ENCODE measurements at places on chromosomes 2 and 18.
A peak's percentile ranks its signal among the peaks of the same experiment; 100 is the strongest.

- DNase-seq, result no peak
Observed at GRCh38 chr18:63192126-63192884, 127.3 kb downstream of the BCL2 start.

- DNase-seq, result no peak
Observed at GRCh38 chr18:59912007-59912550, 12.3 kb downstream of the PMAIP1 start.

GRCh38 chr2:46329803-46330775 is 32.9 kb downstream of the EPAS1 start:
- DNase-seq, result peak; percentile 67

DNA sequence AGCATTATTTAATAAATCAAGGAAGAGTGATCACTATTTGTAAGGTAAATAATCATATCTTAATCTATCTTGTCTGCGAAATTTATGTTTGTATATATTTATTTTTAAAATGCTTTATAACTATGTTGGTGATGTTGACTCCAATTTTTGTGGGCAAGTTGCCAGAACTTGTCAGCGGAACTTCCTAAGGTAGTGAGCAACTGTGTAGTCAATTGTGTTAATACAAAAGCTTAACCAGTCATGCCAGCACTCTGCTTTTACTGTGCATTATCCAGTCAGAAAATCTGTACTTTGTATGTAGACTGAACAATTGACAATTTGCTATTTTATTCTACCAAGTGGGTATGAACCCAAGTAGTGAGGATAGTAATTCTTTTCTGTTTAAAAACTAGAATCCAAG is 61.9 kb upstream of the RND3 start:
- DNase-seq, result no peak

DNA sequence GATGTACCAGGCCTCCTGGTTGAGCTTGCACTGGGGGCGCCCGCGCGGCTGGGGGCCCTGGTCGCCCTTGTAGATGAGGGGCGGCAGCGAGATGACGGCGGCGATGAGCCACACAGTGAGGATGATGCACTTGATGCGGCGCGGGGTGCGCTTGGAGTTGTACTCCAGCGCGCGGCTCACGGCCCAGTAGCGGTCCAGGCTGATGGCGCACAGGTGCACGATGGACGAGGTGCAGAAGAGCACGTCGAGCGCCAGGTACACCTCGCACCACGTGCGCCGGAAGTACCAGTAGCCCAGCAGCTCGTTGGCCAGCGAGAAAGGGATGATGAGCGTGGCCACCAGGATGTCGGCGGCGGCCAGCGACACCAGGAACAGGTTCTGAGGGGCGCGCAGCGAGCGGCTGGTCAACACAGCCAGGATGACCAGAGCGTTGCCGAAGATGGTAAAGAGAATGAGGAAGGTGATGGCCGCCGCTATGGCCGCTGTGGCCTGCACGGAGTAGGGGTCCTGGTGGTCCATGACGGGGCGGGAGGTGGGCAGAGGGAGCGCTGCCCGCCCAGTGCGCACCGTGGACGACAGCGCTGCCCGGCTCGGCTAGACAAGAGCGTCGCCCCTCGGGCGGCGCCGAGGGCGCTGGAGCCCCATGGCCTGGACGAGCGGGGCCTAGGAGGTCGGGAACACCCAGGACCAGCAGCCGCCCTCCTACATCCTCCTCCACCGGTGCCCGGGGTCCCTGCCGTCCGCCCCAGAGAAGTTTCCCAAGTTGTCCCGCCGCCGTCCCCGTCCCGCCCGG is 544 bp downstream of the ADRA2B start:
- no peak for DNase-seq

- DNase-seq, result no peak
Observed at GRCh38 chr2:52498077-52498750, 1269.4 kb upstream of the CHAC2 start.

GRCh38 chr18:6860804-6861448 is 131.4 kb downstream of the ARHGAP28 start:
- no peak for DNase-seq

DNA sequence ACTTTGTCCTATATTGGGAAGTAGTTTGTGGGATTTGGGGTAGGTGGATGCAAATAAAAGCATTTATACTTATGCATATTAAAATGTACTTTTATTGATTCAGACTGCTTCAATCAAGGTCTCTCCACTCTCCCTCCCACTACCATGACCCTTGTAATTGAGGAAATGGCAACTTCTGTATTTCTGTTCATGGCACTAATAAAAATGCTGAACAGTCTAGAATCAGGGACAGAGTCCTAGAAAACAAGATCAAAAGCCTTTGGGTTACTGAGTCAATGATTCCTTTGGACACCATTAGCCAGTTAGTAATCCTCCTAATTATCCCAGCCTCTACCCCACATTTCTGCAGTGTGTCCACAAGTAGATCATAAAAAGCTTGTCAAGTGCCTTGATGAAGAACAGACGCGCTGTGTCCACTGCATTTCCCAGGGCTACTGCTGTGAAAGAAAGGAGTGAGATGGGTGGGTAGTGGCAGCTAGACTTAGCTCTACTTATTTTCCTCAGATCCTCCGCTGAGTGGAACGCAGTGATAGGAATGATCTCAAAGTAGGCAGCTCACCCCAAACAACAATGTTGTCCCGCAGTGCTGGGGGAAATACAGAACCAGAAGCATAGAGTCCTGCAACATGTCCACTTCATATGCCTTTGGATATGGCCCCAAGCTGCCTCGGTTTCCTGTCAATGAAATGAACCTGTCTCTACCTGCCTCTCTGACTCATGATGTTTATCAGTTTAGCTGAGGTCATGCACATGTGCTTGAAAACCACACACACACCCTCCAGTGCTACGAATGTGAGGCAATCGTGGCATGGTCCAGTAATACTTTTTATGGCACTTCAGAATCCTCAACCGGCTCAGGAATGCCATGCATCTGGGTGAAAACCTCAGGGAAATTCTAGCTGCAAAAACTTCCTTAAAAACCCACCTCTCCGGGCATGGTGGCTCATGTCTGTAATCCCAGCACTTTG is 115.5 kb downstream of the COL6A3 start:
- DNase-seq, result peak; percentile 80

GRCh38 chr2:160299540-160299939 is 99.5 kb upstream of the ITGB6 start:
- DNase-seq, result no peak

DNA sequence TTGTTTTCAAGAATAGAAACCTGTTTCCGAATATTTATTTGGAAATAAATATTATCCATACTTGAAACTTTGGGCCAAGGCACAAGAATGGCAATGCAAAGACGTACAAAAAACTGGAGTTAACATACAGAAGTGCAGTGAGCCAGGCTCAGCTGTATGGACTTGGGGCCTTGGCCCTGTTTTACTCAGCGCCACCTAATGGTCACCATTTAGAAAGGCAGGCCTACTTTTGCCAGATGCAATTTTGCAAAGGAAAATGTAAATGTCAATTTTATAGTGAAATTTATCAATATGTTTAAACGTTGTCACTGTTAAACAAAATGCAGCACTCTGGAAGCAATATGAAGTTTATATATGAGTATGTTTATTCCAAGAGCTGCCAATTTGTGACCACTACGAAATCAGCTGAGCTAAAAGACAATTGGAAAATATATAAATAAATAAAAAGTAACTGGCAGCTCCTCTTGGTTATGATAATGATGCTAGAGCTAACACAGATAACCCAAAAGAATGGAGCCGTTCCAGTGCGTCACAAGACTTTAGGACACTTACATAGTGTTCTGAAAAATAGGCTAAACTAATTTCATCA is 155.0 kb downstream of the ARHGAP15 start:
- peak; percentile 68 for DNase-seq

DNA sequence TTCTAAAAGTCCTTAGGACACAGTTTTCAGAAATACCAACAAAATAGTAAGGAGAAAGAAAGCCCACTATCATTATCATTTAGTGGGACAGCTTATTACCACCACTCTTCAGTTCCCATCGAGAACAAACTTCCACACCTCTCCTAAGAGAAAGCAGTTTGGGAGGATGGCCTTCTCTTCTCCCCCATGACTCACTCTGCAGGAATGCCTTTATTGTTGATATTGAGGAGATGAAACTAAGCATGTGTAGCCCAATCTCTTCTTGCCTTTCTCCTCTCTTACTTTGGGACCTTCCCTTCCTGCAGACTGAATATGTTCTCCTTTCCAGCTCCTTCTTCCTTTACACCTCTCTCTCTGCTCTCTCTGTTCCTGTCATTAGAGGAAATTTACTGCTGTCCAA is 30.0 kb upstream of the ERMN start:
- DNase-seq, result no peak

DNA sequence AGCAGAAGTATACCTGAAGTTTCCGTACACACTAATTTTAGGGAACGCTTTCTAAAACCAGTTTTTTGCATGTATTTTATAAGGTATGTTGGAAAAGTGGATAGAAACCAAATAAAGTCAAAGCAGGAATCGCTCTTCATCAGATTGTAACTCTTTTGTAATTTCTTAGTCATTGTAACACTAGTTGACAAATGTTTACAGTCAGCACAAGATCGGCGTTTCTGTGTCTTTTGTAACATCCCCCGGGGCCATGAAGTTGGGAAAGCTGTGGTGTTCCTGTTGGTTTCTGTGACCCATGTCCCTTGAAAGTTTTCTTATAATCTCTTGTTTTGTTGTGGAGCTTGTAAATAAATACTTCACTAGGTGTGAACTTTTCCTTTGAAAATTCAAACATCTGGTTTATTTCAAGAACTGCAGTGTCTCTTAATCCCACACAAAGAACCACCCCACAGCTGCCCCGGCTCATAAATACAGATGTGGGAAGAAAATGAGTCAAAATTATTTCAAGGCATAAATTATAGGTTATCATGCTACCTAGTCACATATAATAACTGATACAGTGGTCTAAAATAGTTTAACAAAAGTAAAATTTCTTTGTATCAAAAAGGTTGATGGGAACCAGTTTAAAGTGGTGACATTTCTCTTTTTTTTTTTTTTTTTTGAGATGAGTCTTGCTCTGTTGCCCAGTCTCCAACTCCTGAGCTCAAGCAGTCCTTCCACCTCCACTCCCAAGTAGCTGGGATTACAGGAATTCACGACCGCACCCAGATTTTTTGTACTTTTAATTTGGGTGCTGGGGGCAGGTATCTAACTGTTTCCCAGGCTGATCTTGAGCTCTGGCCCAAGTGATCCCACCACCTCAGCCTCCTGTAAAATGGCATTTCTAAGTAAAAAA is 751 bp upstream of the NMI start:
- DNase-seq, result peak; percentile 42

DNA sequence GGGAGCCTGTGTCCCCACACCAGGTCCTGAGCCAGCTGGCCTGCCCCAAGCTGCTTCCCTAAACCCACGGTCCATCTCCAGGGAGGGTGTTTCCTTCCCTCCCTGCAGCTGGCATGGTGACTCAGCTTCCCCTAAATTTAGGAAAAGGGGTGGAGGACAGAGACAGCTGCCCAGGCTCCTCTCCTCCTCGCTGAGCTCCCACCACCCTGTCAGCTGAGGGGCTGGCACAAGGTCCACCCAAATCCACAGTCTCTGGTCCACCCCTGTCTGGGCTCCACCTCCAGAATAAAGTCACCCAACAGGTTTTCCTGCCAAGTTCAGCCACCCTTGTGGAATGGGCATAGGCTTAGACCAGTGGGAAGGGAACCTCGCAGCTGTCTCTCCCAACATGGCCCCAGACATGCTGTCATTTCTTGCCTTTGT is 156.5 kb downstream of the TNS1 start:
- DNase-seq, result no peak

DNA sequence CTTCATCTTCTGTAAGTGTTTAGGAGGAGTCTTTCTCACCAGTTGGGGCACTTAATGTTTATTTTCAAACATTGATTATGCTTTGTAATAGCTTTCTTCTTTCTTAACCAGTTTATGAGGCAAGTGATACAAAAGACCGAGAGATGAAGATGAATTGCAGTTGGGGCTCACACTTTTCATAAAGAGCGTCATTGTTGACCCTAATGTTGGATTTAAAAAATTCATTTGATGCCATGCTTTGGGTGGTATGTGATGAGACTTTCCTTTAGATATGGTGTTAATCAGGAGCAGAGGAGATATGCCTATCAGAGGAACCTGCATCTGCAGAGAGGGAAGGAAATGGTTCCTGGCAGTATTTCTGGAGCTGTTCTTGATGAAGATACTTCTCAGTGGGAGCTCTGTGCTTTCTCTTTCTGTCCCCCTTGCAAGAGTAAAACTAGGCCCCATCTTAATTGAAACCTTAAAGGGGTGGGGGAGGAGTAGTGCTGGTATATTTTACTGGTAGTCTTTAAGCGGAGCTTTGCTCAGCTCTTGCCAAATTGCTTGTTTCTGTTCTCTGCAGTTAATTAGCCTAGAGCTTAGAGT is 2.3 kb downstream of the EML4 start:
- no peak for DNase-seq

GRCh38 chr2:60627412-60627811 is 74.0 kb upstream of the BCL11A start:
- DNase-seq, result no peak

Measured in hepatocyte (in vitro differentiated cells).